ENCODE measurements at places on chromosomes 3 and 15. TPM values are rescaled to one million over a fixed set of nuclear protein-coding genes. Genes with fewer than 3 reads are reported as not detected.

CCR8 gene
- polyA plus RNA-seq, result not detected

DNA sequence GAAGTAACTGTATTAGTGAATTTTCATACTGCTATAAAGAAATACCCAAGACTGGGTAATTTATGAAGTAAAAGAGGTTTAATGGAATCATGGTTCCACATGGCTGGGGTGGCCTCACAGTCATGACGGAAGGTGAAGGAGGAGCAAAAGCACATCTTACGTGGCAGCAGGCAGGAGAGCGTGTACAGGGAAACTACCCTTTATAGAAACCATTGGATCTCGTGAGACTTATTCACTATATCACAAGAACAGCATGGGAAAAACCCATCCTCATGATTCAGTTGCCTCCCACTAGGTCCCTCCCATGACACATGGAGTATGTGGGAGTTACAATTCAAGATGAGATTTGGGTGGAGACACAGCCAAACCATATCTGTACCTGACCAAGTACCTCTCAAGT lies 812.3 kb upstream of the ALCAM start:
- DNase-seq, result no peak

DNA sequence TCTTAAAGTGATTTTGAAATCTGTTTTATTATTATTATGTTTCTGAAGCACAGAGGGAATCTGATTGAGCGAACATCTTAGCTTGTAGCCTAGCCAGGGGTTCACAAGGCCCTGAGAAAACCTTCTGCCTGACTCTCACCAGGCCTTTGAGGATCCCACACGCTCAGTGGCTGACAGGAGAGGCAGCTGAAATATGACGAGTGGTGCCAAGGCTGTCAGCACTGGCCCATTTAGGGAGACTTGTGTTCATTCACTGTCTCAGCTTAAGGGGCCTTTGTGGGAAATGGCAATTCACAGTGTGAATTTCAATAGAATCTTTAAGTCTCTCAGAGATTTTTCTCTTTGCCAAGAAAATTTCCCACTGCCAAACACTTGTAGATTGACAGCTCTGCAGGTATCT lies 770.9 kb downstream of the TUSC7 start:
- no peak for DNase-seq

GRCh38 chr3:16364963-16365362 lies 100.0 kb downstream of the OXNAD1 start:
- no peak for DNase-seq

DNA sequence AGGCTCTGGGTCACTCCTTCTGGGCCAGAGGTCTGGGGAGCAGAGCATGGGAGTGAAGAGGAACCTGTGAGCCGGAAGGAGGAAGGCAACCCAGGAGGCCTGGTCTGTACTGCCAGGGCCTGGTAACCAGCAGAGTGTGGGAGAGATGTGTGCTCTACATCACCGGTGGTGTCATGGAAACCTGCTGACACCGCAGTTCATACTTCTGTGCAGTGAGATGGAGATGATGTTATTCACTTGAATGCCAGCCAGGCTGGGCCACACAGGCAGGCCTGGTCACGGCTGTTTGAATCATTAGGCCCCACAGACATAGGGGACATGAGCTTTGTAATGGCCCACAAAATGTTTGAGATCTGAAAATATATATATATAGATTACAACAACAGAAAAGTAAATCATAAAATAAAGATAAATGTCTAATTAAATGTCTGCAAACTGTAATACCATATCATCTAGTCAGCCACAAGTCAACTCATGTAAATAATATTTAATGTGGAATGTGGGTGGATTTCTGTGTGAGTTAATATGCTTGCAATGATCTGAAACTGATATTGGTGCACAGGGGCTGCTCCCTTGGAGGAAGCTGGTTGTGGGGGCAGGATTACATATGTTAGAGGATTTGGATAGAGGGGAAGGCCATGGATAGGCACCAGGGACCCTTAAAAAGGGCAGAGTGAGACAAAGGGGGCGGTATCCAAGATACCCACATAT lies 108.5 kb upstream of the PFN2 start:
- DNase-seq, result peak; percentile 20

DNA sequence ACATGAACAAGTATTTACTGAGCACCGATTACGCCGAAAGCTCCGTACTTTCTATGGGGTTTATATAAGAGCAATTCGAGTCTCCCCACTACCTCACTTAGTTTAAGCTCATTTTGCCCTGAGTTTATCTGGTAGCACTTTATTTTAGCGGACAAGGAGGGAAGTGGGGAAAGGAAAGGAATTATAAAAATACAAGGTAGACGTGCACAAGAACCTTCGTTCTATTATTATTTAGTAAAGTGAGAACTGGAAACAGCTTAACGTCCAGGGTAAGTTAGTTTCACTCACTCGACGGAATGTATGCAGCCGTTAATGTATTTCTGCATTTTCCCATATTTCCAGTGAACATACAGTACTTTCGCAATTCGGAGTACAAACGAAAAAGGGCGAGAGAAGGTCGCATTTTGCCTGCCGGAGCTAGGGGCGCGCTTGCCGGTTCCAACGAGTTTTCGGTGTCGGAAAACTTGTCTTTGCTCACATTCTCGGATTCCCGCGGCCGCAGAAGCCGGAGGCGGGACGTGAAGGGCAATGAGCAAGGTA lies 1.2 kb upstream of the STT3B start:
- no peak for DNase-seq

DNA sequence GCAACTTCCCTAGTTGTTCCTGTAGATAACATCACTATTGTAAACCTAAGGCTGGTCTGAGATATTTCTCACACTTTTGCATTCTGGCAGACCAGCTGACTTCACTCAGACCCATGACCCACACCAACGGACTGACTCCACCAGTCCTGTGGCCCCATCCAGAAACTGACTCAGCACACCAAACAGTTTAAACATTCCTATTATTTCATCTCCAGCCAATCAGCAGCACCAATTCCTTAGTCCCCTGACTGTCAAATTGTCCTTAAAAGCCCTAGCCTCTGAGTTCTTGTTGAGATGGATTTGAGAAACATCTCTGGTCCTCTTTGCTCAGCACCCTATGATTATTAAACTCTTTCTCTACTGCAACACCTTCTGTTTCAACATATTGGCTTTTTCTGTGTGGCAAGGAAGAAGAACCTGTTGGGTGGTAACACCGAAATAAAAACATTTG lies 12.2 kb upstream of the IDH2 start:
- no peak for DNase-seq

SLC12A8 gene
- 25.4 TPM for polyA plus RNA-seq

DNA sequence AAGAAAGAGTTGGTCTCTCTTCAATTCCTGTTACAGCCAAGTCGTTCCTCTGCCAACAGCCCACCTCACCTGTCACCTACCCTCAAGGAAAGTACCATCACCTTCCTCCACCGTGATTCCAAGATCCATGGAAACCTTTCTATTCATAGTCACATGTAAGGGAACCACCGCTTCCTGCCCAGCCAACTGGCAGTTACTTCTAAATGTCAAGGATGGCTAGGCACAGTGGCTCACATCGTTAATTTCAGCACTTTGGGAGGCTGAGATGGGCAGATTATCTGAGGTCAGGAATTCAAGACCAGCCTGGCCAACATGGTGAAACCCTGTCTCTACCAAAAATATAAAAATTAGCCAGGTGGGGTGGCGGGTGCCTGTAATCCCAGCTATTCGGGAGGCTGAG lies 82.8 kb downstream of the FOXP1 start:
- DNase-seq, result no peak

GRCh38 chr15:68962465-68962864 lies 32.1 kb downstream of the SPESP1 start:
- no peak for DNase-seq

NEK10 gene
- 0.30 TPM for polyA plus RNA-seq

DNA sequence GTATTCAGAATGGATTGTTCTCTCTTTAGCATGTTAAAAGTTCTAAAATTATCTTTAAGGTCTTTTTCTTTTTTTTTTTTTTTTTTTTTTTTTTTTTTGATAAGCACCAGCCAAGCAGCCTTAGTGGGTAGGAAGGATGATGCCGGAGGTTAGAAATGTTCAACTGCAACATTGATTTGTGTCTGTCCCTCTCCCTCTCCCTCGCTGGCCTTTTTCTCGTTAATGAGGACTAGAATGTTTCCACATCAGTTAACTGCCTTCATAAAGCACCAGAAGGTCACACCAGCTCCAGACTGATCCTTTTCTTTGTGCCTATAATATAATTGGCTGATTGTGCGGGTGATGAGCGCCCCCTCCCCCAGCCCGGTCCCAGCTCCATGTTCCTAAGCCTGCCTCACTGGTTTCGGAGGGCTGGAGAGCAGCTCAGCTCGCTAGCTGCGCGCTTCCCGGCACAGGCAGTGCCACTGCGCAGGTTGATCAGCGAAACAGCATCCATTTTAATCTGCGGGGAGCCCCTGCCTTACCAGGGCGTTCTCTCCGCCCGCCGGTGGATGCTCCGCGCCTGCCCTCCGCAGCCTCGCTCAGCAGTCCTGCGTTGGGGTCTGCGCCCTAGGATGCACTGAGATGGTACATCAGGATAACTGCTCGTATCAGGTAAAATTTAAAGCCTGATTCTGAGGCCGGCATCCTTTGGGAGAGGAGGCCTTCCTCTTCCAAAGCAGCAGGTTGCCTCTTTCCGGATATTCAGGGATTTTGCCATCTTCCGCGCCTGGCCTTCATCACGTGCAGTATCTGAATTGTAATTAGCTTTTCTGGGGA lies 148.9 kb upstream of the IL12A start:
- no peak for DNase-seq

GRCh38 chr3:133393691-133394474 lies 6.0 kb upstream of the BFSP2 start:
- DNase-seq, result no peak

DNA sequence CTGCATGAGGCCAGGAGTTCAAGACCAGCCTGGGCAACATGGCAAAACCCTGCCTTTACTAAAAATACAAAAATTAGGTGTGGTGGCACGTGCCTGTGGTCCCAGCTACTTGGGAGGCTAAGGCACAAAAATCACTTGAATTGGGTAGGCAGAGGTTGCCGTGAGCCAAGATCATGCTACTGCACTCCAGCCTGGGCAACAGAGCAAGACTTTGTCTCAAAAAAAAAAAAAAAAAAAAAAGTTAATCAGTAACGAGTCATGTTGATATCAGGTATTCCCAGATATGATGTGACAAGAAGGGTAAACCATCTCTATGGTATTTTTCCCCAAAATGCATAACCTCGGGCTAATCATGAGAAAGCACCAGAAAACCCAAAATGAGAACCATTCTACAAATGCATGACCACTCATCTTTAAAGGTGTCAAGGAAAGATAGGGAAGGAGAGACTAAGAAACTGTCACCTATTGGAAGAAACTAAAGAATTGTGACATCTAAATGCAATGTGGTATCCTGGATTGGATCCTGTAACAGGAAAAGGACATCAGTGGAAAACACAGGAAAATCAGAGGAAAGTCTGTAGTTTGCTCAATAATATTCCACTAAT lies 66.5 kb upstream of the MAP4 start:
- DNase-seq, result peak; percentile 17

- no peak for DNase-seq
These were observed 13.7 kb downstream of the P2RY14 start for GRCh38 chr3:151264605-151265004.

PLA2G4D gene
- 0.18 TPM for polyA plus RNA-seq

HYKK gene
- polyA plus RNA-seq, result 6.8 TPM

SLC6A6 gene
- 6.9 TPM for polyA plus RNA-seq

CCDC80 gene
- polyA plus RNA-seq, result 3.0 TPM

GRCh38 chr15:32884146-32884545 lies 166.3 kb downstream of the GREM1 start:
- no peak for DNase-seq

DNA sequence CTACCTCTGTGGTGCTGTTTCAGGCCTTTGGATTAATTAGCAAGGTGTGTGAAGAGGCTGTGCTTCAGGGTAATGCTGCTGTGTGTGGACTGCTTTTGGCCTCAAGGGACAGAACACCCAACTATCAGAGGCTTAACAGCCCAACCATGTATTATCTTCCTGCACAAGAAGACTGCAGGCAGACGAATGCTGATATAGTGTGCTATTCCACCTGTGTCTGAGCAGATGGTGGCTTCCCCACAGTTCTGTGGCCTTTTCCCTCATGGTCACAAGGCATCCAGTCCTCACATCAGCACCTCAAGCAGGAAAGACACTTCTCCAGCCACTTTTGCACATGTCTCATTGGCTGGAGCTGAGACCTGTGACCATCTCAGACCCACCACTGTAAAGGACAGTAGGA lies 76.6 kb downstream of the CHCHD6 start:
- DNase-seq, result no peak

GPR15 gene
- 0.16 TPM for polyA plus RNA-seq

DNA sequence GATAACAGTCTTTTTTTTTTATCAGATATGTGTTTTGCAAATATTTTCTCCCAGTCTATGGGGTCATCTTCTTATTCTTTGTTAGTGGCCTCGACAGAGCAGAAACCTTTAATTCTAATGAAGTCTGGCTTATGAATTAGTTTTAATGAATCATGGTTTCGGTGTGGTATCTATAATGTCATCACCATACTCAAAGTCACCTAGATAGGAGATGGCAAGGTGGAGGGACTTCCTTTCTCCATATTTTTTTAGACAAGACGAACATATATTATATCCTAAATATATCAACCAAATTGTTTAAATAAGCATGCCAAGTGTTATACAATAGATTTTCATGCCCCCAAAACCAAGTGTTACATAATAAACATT lies 60.4 kb downstream of the CD200 start:
- no peak for DNase-seq

CHP1 gene
- polyA plus RNA-seq, result 102 TPM

- peak; percentile 31 for DNase-seq
These were observed 85.1 kb downstream of the DNAJB8 start for GRCh38 chr3:128381609-128382008.

ISL2 gene
- polyA plus RNA-seq, result 1.4 TPM

Measured in small intestine (tissue), 16 donors.